ENCODE measurements at places on chromosomes 11 and 22.

GRCh38 chr22:49370627-49371301 is 456.9 kb downstream of the BRD1 start:
- DNase-seq: no peak

- no peak for DNase-seq
Observed at GRCh38 chr22:17471886-17472535, 91.3 kb upstream of the SLC25A18 start.

DNA sequence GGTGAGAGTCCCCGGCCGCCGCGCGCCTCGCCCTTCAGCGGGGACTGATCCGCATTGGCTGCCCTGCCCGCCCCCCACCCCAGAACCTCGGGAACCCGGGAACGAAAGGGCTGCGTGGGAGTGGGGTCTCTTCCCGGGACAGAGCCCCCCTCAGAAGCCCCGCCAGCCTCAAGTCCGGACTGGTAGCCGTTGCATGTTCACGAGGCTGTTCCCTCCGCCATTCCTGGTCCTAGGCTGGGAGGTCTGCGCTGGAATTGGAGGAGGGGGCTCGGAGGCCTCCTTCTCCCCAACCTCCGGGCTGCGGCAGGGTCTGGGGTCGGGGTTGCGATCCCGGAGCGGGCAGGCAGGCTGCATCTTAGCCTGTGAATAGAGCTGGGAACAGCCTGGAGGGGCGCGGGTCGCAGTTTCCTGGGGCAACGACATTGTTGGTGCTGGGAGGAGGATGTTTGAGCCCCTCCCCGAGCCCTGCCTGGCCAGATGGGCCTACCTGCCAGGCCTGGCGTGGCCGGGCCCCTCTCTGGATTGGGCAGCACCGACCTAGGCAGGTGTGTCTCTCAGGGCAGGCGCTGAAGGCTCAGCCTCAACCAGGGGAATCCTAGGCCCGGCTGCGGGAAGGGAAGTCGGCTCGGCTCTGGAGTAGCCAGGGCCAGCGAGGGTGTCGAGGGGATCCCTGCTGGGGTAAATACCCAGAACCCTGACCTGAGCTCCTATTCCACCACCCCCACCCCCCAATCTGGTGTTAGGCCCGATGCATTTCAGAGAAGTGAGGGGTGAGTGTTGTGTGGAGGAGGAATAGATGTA is 670 bp downstream of the MAPK8IP1 start:
- no peak for DNase-seq

DNA sequence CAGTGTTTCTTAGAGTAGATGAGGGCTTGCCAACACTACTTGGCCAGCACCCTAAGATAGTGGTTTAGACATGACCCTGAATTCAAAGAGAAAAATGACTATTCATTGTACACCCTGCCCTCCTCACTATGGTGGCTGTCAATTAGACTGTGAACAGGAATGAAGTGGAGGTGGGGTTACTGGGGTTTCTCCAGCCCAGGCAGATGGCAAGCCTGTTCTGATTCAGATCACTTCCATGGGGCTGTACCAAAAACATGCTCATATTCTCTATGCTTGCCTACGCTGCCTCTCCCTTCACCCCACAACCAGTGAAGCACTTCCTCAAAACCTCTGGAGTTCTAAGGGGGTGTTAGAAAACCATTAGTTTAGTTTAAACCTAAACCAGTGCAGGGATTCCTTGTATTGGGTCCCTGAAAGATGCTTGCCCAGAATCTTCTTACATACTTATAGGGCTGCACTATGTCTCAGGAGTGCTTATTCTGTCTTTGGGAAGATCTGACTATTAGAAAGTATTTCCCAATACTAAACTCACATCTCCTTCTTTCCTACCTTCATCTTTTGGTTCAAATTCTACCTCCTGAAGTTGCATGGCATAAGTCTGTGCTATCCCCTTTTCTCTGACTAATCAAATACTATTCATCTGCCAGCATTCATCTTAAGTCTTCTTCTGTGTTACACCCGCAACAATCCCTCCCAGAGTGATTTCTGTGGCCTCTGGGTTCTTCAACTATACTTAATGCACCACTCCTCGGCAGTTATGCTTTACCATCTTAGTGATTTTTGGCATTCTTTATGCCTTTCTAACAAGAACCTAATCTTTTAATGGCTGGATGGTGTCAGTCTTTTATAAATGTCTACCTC is 71.8 kb downstream of the ATG16L2 start:
- no peak for DNase-seq

DNA sequence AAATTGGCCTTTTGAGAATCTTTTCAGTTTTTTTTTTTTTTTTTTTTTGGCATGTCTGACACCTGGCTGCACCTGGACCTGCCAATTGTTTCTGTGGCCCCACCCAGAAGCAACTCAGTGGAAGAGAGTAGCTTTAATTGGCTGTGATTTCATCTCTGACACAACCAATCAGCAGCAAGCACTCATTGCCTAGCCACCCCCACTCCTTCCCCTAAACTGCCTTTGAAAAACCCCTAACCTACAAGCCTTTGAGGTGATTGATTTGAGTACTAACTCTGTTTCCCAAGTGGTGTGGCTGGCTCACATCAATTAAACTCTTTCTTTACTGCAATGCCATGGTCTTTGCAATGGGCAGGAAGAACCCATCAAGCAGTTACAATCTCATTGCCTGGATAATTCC is 98.2 kb upstream of the CHORDC1 start:
- no peak for DNase-seq

DNA sequence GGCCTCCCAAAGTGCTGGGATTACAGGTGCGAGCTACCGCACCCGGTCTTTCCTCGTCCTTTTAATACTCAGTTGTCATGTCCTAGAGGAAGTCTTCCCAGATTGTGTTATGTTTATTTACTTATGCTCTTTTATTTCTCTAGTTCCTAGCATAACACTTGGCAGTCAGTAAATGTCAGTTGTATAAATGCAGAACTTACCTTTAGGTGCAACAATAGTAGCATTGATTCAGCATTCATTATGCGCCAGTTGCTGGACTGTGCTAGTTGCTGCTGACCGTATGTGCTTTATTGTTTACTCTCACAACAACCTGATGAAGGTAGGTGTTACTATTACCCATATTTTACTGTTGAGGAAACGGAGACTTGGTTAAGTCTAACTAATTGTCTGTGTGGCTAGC is 20.8 kb downstream of the QSER1 start:
- no peak for DNase-seq

GRCh38 chr11:117623831-117624271 is 173.2 kb downstream of the DSCAML1 start:
- DNase-seq: no peak

DNA sequence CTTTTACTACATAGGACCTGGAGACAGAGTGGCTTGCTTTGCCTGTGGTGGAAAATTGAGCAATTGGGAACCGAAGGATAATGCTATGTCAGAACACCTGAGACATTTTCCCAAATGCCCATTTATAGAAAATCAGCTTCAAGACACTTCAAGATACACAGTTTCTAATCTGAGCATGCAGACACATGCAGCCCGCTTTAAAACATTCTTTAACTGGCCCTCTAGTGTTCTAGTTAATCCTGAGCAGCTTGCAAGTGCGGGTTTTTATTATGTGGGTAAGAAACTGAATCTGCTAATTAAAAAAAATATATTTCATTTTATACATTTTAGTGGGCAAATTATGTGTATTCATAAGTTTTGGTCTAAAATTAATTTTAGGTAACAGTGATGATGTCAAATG is 7.8 kb downstream of the BIRC3 start:
- DNase-seq: no peak

DNA sequence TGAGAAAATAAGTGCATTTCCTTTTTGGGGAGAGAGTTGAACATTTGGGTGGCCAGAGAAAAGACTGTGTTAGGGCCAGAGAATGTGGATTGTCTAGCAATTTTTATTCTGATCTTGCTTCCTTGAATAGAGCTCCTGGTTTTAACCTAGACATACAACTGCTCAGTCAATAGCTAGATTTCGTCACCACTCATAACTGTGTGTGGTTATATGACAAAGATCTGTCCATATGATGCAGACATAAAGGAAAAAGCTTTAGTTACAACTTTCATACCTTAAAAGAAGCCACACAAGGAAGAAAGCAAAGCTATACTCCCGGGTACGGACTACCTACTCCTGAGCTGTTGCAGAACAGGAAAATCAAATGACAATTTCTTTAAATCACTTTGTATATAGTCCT is 37.2 kb downstream of the MS4A6A start:
- no peak for DNase-seq

DNA sequence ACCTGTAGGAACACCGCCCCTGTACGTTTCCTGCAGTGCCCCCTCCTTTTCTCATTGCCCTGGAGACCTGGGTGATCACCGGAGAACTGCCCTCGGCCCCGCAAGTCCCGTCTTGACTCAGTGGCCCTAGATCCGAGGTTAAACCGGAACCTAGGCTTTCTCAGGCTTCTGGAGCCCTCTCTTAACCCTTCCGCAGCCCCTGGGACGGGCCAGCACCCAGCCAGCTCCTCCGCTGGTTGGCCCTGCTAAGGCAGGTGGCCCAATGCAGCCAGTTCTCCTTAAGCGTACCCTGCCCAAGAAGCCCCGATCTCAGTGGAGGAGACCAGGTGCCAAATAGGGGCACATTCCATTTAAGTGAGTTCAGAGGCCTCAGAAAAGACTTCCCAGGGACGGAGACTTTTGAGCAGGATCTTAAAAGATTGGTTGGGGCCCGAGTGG is 776 bp downstream of the NLRX1 start:
- DNase-seq: no peak

- DNase-seq: no peak
Observed at GRCh38 chr11:46237248-46238077, 40.0 kb upstream of the CREB3L1 start.

DNA sequence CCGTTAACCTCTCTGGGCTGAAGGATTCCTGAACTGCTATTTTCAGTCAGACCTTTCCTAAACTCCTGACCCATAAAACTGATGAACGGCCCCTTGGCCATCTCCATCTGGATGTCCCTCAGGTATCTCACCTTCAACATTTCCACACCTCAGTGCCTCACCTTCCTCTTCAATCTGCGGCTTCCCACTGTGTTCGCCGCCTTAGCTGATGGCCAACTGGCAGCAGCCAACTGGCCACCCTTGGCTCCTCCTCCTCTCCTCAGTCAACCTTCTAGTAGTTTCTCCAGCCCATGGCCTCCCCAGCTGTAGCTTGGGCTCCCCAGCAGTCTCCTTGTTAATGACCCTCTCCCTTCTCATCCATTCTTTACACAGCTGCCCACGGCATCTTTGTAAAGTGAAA is 55.0 kb upstream of the PHOX2A start:
- no peak for DNase-seq

DNA sequence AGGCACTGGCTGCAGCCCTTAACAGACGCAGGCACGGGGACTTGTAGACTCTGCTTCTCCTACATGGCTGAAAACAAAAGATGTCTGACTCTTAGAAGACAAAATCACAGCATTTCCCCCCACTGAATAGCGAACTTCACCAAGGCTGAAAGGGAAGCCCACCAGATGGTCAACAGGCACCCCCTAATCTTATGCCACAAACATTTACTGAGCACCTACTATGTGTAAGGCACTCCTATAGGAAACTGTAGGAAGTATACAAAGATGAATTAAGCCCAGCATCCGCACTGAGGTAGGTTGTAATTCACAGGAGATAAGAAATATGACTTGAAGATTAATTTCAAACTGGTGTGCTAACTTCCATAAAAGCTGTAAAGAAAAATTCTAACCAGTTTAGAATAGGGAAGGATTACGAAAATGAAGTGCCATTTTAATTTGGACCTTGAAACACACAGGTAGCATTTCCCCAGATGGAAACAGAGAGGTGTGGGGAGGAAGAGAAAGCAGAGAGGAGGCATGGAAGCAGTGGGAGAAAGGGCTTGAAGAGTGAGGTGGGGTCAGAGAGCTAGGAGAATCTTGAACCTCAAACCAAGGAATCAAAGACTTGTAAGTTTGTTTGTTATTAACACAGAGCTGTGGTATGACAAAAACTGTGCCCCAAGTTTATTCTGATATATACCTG is 38.1 kb downstream of the NUMA1 start:
- no peak for DNase-seq

GRCh38 chr22:48881326-48881980 is 946.2 kb downstream of the BRD1 start:
- DNase-seq: no peak

DNA sequence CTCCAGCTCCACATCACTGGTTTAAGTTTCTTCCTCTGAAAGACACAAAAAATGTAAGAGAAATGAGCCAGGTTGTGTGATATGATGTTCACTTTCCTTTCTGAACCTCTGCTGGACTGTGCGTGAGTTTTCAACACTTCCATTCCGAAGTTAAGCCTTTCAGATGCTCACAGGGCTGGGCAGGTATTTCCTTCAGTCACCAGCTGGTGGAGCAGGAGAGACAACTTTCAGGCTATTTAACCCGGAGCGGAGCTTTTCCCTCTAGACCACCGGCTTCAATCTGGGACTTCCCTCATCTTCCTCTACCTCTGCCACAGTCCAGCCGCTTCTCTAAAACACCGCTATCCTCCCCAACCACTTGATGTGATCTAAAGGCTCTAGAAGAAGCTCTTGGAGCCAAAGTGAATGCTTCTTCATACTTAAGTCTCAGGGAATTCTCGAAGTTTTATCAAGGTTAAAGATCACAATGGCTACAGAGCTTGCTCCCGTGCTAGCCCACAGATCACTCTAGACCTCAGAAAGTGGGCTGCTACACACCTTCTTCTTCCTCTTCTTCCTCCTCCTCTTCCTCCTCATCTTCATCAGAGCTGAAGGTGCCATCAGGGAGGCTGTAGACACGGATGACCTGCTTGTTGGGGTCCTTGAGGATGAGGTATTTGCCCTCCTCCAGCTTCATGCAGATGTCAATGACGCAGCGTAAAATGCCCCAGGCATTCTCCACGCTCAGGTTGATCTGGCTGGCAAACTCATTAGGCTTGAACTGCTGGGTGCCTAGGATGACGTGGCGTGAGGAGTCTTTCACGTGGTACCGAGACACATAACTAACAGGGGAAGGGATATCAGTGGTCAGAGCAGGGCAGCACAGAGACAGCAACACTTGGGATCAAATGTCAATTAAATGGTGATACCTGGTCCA is 4.4 kb upstream of the FOXRED2 start:
- DNase-seq: no peak

DNA sequence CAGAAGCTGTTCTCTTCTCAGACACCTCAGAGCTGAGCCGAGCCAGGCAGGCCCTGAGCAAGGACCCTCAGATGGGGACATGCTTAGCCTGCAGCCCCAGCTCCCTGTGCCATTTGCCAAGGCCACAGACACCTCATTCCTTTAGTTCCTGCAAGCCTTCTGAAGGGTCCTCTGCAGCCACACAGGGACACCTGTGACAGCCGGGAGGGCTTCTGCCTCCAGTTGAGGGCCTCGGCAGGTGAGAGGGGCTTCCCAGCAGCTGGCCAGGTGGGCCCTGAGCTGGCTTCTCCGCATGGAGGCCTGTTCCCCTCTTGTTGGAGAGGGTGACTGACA is 18.2 kb downstream of the INCENP start:
- DNase-seq: no peak

DNA sequence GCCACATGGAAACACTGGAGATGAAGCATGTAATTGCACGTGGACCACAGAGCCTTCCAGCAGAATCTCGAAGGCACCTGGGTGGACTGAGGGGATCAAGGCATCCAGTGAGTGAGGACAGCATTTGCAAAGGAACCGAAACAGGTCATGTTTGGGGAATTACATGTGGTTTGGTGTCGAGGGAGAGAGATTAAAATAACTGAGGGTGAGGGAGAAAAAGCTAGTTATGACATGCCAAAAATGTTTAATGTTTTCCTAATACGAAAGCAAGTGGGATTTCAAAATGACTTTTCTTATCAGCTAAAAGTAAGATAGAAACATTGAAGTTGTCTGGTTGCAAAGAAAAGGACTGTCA is 157.1 kb downstream of the BLID start:
- no peak for DNase-seq

Measured in NCI-H187 treated with DMSO at 0.1 percent for 48 hours (cell line).